ENCODE measurements at places on chromosomes 6 and 20.

DNA sequence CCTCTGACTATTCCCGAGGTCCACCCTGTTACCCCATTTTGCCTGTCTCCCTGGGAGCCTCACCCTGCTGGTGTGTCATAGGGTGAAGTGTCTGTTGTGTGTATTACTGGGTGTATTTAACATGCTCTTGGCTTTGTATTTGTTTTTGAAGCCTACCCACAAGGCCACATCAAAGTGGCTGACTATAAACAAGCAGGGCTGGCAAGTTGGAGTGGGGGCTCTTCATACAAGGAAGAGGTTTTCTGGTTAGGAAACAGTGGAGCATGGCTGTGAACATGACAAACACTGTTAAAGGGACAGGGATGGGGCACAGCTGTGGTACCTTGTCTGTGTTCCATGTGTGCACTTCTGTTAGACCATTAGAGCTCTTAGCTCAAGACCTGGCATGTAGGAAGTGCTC is 26.3 kb downstream of the HECA start:
- peak; percentile 31 for DNase-seq

DNA sequence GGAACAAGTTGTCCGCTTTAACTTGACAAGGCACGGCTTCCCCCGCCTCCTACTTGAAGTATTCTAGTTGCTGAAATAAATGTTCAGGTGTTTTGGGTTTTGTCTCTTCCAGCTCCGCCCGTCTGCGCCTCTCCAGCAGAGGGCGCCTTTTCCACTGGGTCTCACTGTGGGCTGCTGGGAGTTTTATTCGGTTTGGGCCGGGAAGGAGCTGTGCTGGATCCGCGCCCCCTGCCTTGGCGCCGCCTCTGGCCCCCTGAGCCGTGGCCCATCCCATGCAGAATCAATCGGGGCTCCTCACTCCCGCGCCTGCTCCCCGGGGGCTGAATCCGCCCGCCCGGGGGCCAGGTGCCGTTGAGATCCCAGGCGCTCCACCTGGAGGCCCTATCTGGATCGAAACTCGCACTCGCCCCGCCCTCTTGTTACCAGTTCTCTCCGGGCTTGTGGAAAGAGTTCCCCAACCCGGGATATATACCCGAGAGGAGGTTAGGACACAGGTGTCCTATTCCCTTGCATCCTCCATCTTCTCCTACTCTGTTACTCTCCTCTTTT is 51.0 kb upstream of the TCF21 start:
- peak; percentile 21 for DNase-seq

DNA sequence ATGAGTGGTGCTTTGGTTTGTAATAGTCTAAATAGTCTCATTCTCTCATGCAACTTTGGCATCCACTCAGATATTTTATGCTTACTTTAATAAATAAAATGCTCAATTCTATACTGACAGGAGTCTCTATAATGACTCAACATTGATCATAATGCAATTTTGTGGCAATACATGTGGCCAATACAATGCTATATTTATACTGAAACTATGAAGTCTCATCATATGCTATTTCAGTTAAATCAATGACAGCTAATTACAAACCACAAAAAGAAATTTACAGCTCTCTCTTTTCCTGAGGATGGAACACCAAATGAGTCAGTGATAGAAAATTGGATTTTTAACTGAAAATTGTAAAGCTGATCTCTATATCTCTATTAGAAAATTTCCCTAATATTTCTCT is 77.1 kb downstream of the WASF1 start:
- no peak for DNase-seq

- DNase-seq = no peak
Observed at GRCh38 chr20:2564406-2564805, 28.0 kb downstream of the TMC2 start.

GRCh38 chr6:37484786-37485170 is 14.9 kb downstream of the CCDC167 start:
- DNase-seq = no peak

DNA sequence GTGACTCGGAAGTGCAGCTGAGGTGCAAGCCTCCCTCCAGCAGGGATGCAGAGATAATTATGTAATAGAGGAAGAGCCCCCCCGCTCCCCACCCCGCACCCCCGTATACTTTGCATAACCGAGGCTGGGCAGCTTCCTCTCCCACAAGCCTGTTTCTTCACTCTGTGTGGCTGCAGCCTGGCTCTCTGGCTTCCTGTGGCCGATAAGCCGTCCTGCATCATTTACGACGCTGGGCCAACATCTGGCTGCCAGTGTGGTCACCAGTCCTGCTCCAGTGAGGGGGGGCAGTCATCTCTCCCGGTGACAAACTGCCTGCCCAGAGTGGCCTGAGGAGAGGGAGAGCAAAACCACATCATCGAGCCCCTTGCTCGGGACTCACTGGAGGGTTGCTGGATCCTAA is 59.2 kb downstream of the RBM38 start:
- DNase-seq = no peak

DNA sequence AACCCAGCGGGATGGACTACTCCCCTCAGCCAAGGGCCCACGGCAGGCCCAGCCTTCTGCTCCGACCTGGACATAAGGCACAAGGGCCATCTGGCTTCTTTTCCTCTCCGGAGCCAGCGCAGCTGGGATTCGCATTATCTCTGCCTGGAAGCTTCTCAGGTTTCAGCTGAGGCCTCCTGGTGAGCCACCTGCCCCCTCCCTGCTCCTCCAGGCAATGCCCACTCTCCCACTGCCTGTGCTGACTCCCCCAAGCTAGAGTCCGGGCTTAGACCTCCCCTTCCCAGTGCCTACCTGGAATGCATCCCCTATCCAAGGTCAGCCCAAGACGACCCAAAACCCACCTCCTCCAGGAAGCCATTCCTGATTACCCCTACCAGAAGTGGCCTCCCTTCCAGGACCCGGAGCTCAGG is 60.7 kb downstream of the EZR start:
- DNase-seq = no peak

GRCh38 chr6:162019349-162019748 is 708.2 kb downstream of the PRKN start:
- no peak for DNase-seq

DNA sequence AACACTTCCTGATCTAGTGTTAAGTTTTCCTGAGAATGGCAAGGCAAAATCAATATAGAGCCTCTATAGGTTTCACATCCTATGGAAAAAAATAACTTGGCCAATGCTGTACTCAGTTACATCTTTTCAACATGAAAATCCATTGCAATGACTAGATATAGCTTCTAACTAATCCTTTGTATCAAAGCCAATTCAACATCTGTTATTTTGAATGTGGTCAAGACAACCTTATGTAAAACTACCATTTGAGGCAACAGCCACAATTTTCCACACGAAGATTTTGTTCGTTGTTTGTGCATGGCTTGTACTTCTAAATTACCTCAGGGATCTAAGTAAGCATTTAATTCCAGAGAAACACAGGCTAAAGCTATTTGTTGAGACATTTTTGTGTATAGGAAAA is 637.8 kb upstream of the EYS start:
- no peak for DNase-seq

DNA sequence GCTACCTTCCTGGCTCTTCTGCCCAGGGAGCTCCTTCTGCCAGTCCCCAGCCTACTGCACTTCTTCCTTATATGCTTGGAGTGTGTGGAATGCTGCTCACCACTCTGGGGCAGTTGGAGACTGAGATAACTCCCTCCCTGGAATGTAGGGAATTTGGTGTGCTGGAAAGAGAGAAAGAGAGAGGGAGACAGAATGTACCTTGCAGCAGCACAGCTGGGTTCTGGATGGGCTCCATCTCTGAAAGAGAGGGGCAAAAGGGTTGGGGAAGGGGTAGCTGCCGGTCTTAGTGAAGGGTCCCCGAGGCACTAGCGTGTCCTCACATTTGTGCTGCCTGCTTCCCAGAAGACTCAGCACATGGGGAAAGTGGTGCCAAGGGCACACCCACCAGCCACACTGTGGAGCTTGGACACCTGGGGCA is 40.2 kb upstream of the DDR1 start:
- DNase-seq = no peak

DNA sequence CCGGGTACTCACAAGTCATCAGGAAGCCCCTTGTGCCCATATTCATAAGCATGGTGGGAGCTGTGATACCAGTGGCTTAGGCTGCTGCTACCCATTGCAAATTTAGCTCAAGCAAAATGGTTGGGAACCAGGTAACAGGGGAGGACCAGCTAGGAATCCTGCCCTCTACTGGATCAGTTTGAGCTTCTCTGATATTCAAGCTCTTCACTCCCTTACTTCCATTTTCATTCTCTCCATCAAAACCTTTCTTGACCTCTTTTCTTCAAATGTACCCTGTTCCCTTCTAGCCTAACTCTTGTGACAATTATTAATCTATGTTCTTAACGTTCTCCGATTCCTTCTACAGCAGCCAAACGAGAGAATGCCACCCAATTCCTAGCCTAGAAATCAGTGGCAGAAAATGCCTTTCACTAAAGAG is 9.7 kb downstream of the NOL7 start:
- DNase-seq = no peak

DNA sequence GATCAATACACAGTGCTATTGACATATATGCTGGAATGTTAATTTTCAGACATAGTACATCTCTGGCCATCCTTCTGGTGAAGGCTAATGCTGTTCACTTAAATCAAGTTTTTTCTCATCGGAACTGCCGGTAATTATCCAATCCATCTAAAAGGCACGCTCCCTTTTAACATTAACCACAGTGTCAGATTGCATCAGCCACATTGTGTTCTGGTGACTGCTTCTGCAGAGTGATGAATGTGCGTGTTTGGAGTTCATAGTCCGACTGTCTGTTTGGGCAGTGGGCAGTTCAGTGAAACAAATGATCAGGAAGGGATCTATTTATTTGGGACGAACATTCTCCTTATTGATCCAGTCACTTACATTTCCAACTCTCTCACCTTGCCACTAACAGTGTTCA is 49.5 kb downstream of the SOBP start:
- no peak for DNase-seq

DNA sequence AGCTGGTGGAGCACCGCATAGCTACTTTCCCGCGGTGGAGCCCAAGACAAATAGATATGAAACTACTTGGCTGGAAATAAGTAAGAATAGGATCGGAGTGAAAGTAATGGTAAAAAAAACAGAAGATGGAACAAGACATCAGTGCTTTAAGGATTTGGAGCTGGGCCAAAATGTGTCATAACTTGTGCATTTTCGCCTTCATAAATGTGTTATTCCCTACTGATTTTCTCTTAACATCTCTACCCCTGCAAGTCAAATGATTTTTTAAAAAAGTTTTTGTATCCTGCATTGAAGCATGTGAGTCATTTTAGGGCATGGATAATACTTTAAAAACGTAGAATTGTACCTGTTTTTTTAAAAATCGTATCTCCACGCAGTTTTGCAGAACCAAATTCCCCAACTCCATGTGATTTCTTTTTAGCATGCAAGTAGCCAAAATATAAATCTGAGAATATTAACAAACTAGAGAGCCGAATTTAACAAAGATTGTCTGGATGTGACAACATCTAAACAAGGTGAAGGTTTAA is 882 bp upstream of the FAM184A start:
- no peak for DNase-seq

GRCh38 chr6:25248123-25248522 is 31.1 kb upstream of the CARMIL1 start:
- no peak for DNase-seq

DNA sequence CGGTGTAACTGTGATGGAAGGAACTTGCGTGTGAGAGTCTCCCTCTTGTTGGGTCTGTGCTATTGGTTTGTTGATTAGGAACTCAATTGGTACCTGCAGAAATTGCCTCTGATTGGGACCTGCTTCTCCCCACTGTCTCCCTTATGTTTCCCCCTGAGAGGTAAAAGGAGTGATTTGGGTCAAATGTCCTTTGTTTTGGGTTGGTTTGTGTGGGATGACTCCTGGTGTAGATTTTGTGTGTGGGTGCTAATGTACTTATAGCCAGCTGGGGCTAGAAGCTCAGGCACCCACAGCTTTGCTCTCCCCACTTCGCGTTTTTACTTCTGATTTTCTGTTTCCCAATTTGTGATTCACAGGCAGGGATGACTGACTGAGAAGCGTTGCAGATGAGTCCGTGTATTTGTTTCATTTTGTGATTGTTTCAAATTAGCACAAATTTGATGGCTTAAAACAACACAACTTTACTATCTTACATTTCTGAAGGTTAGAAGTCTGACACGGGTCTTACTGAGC is 79.1 kb downstream of the UTRN start:
- no peak for DNase-seq

DNA sequence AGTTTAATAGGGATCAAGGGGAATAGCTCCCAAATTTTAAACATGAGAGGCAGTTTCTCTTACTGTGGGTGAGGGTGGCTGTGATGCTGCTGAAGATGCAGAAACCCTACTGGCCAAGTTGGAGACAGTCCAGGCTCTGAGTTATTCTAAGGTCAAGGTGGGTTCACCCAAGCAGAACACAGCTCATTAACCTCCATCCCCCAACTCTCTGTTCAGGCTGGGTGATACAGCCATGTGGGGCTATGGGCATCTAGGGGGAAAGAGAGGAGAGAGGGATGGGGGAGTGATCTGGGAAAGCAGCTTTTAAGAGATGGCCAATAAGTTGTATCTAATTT is 18.9 kb upstream of the TRAM2 start:
- DNase-seq = no peak

GRCh38 chr6:42279966-42280629 is 62.4 kb upstream of the MRPS10 start:
- DNase-seq = no peak

GRCh38 chr6:168507297-168507696 is 66.3 kb downstream of the SMOC2 start:
- no peak for DNase-seq

DNA sequence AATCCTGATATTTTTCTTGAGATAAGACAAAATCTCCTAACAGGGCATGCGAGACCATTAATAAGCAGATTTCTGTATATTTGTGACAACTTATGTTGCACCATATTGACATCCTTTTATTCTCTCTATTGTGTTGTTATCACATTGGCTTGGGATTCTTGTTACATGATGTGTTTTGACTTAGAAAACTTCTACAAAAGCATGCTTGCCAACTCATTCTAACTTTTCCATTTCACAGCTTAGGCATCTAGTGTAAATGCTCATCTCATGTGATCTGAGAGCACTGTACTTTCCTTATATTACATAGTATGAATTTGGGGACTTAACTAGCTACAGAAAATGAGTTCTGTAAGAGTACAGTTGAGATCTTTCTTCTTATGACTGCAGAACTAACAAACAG is 1040.7 kb upstream of the ADGRB3 start:
- DNase-seq = no peak

DNA sequence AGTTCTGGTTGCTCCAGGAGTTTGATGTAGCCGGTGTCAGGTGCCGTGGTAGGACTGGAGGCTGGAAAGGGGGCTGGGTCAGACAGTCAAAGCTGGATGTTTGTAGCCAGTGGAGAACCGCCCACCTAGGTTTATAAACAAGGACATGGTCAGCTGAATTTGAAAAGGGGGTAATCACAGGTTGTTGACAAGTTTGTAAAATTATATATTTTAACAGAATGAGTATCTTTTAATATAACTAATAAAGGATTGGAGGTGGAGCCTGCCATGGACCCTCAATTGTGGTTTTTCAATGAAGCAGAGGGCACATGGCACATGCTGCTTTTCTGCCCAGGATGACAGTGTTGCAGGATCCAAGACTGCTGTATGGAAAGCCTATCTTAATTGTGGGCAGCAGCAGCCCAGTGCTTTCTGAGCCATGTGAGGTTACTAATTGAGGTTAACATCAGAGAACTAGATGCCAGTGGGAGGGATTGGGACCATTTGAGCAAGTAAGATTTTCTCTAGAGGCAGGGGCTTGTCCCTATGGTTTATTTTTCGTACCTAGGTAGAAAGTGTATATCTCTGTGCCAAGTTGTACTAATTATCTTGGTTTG is 9.7 kb downstream of the HECA start:
- no peak for DNase-seq

GRCh38 chr6:55227862-55228261 is 53.5 kb downstream of the HCRTR2 start:
- no peak for DNase-seq

Measured in stimulated activated CD8-positive, alpha-beta memory T cell treated with anti-CD3 and anti-CD28 coated beads, Interleukin-2, amount 100 ng/mL, for 1 hour (primary cell).